ENCODE measurements at places on chromosomes 1 and 21.

DNA sequence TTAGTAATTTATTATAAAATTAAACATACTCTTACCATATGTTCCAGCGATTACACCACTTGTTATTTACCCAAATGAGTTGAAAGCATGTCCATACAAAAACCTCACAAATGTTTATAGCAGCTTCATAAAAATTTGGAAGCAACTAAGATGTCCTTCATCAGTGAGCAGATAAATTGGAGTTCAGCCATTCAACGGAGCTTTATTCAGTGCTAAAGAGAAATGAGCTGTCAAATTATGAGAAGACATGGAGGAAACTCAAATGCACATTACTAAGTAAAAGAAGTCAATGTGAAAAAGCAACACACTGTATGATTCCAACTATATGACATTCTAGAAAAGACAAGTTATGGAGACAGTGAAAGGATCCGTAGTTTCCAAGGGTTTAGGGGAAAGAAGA lies 606.7 kb upstream of the TMPRSS15 start:
- no peak for DNase-seq

DNA sequence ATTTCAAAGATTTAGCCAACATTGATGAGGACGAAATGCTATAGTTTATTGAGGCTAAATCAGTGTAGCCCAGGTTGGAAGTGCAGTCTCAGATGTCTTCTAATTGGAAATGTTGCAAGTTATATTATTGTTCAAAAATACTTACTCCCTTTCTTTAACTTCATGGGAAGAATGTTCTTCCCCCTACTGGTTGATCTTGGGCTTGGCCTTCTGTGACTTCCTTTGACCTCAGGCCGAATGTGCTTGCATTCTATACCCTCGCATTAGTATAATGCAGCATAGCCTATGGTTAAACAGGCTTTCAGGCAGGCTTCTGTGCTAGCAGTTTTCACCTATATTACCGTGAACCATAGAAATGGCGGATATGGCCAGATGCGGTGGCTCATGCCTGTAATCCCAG lies 77.3 kb downstream of the RPE65 start:
- DNase-seq = no peak

DNA sequence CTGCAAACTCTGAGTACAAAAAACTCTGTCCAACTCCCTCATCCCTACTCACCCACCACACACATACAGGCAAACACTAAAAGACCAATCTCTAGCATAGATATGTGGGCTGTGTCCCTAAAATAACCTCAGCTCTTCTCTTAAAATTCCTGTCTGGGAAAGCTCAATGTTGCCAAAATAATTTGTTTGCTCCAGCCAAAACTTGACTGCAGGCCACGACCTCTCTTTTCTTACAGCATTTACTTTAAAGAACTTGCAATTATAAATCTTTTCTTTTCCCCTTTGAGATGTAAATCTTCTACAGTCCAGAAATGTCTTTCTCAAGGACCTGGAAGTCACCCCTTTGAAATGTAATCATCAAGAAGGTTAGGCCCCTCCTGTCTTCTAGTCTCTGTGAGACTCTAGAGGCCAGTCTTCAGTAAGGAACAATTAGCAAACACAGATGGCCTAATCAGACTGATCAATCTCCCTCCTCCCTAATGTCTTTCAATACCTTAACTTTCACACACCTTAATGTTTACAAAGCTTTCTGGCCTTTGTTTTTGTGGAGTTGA lies 483.6 kb upstream of the RGS18 start:
- no peak for DNase-seq

DNA sequence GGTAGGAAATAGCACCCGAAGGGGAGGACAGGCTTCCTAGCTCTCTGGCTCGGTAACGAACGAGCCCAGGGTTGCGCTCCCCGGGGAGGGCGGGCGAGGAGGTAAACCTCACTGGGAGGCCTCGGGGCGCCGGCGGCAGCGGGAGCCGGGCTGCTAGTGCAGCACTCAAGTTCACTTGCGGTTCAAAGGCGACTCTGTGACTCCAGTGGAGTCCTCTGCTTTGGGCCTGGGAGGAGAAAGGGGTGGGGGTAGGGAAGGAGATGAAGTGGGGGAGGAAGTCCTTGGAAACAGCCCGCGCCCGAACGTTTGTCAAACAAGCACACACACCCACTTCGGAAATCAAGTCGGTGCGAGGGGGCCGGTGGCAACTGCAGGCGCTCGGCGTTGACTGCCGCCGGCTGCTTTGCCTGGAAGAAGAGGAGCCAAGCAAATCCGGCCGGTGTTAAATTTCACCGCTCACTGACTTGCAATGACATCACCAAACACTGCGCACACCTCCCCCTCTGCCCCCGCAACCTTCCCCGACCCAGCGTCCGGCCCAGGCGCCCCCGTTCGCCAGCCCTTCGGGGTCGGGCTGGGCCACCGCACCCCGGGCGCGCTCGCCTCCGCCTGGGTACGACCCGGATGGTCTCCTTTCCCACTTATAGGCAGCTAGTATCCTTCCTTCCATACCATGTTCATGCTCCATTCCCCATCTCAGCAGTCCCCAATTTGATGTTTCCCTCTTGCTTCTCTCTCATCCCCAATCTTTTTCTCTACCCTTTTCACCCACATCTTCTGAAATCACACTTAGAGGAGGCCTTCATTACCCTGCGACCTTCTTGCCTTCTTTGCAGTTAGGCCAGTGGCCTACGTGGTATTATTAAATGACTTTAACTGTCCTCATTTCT lies at the start of gene COL24A1:
TSS of gene COL24A1 (minus strand) at position 207 of the 890 bp plus-strand sequence. CDS start 376 bp downstream, outside the sequence.
- no peak for DNase-seq

- no peak for DNase-seq
Observed at GRCh38 chr1:17617787-17618557, 78.5 kb downstream of the ARHGEF10L start.

DNA sequence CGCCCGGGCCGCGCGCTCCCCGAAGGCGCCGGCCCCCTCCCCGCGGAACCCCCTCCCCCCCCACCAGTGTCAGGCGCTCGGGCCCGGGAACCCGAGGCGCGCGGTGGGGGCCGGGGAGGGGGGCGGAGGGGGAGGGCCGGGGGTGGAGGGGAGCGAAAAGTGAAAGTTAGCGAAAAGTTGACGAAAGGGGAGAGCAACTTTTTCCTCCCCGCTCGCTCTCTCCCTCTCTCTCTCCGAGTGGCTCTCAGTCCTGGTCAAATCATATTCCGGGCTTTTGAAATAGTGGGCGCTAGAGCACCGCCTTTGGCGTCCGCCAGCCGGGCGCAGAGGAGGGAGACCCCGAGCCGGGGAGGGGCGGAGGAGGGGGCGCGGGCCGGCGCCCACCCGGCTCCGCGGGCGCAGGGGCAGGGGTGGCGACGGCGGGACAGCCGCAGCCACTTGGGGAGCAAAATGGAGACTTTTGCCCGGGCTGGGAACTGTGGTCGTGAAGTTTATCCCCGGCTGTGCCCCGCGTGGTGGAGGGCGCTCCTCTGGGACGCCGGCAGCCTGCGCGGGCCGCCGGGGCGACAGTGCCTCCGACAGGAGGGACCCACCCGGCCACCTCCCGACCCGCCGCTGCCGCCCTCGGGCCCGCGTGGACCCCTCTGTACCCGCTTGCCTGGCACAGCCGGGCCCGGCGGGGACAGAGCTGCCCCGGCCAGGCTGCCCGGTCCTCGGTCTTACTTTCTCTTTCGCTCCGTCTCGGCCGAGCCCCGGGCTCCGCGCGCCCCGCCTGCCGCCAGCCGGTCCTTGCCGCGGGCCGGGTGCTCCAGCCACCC lies 697 bp downstream of the PRDM16 start:
- no peak for DNase-seq

GRCh38 chr1:228733576-228733975 lies 1.7 kb upstream of the RHOU start:
- no peak for DNase-seq

- DNase-seq = no peak
Observed at GRCh38 chr1:173099166-173099565, 48.4 kb upstream of the TNFSF18 start.

- DNase-seq = no peak
Observed at GRCh38 chr1:204265665-204266064, 51.9 kb upstream of the GOLT1A start.

DNA sequence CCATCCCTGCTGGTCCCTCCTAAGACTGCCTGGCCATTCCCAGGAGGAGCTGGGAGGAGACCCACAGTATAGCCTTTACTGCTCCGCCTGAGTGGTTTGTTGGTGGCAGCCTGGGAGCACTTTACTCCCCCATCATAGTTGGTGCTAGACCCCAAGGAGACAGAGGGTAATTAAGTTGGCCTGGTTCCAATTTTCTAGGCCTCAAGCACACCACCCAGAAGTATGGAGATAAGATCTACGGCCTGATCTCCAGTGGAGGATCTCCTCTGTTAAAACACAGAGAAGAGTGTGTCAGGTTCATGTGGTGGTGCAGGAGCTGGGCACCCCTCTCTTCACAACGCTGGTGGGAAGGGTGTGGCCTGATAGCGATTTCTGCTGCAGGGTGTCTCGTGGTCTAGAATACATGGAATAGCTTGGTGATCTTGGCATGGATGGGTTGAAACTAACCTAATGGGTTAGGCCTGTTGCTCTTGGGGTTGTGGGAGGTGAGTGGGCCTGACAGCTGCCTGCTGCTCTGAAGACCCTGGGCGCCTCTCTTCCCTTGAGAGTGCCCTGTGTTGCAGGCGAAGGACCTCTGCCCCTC lies 68.5 kb downstream of the FASLG start:
- no peak for DNase-seq
